ENCODE measurements at places on chromosomes 2 and 18. TPM values are rescaled to one million over a fixed set of nuclear protein-coding genes. Genes with fewer than 3 reads are reported as not detected.

Gene SATB2
- 310 TPM for total RNA-seq

Gene RASGRP3
- 5.4 TPM for total RNA-seq

Gene AFF3
- total RNA-seq = 81.4 TPM

Gene DUSP19
- 9.8 TPM for total RNA-seq

Gene TTN
- total RNA-seq = 1.2 TPM

Gene ACMSD
- not detected for total RNA-seq

Gene NAT8
- total RNA-seq = not detected

Gene CRACDL
- 1.2 TPM for total RNA-seq

Gene NPHP1
- total RNA-seq = 3.0 TPM

Gene CIB4
- not detected for total RNA-seq

Measured in temporal lobe (tissue), 4 donors.